ENCODE measurements at places on chromosomes 4 and X.
A peak's percentile ranks its signal among the peaks of the same experiment; 100 is the strongest.

- no peak for DNase-seq
These were observed 6.0 kb downstream of the GAGE10 start for GRCh38 chrX:49309401-49309981.

DNA sequence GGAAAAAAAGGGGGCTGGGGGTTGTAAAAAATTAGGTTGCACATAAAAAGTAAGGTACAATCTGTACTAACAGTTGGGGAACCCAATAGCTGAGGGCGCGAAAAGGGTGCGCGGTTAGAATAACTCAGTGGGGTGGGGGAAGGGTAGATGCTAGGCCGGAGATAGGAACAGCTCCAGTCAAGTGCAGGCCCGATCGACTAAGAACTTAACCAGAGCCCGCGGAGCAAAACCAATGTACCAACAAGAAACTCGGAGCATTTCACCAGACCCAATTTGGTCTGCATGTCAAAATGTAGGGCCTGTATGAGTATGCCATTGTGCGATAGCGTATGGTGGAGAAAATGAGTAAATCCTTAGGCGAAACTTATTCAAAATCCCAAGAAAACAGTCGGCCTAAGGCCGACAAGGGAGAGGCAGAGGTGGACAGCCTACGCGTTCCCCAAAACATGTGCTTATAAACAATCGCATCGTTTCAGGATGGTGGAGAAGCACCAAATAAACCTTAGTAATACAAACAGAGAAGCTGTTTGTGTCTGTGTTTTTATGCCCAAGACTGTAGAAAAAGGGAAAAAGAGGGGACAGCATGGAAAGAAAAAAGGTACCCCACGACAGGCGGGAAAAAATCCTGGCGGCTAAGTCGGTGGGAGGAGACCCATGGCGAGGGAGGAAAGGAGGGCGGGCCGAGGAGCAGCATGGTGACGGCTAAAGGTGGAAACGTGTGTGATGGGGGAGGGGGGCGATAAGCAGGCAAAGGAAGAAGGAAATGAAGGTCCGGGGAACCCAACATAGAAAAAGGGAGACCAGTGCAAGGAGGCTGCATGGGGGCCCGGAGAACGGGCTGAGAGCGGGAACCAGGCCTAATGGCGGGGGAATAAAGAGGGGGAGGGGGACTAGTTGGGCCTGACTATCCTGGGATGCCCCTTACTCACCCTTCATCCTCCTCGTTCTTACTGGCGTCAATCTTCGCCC lies 990 bp downstream of the HNRNPD start:
- peak; percentile 54 for DNase-seq

- DNase-seq: no peak
These were observed 18.7 kb downstream of the FAM184B start for GRCh38 chr4:17762726-17763125.

DNA sequence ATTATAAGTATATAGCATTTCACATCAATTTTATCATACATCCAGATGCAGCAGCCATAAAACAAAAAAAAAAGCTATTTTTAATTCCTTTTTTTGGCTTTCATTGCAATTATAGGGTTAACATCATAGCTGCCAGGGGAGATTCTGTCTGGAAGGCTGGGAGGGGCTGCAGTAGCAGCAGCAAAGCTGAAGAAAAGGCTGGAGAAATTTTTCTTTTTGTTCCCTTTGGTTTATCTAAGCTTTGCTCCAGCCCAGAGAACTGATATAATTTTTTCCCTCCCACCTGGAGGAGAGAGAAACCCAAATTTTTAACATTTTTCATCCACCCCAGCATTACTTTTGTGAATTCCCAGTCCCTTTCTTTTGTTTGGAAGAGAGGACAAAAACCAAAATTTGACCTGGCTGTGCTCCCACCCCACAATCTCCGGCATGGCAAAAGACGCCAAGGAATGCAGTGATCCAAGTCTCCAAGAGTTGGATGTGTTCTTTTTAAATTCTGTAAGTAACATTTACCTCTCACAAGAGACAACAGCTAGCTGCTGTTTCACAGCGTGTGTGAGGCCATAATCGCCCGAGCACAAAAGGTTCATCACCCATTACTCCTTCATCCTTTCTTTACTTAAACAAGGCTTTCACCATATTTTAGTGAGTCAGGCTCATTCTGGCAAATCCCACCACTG lies 25.1 kb upstream of the FAM156A start:
- no peak for DNase-seq

DNA sequence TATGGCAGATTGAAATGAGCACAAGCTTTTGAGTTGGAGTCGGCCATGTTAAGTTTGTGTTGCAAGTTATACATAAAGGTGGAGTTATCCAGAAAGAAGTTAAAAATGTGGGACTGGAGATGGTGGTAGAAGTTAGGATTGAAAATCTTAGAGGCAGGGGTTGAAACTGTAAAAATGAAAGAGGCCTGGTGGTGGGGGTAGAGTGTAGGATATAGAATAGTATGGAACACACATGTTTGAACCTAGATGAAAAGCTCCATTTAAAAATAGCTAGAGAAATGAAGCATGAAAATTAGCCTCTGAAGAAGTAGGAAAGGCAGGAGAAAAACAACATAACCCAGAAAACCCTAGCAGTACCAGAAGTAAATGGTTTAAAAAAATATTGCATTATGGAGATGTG lies 131.8 kb upstream of the ENPEP start:
- DNase-seq: no peak

- DNase-seq: no peak
These were observed 22.9 kb downstream of the ELF2 start for GRCh38 chr4:139154134-139154421.

DNA sequence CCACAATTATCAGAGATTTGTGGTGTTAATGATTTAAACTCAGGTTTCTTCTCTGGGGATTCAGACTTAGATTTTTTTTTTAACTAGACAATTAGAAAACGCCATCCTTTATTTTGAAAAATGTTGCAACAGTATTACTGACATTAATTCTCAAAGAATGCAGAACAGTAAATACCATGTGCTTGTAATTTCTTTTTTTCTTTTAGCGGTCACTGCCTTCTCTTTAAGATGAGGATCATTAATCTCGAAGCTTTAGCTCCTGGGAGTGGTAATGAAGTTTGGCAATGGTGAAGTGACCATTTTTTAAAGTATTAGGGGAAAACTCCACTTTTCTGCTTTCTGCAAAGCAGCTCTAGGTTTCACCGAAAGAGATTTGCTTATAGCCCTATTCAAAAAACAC lies 164.0 kb upstream of the MBNL3 start:
- no peak for DNase-seq

- DNase-seq: no peak
These were observed 15.8 kb upstream of the ACE2 start for GRCh38 chrX:15616531-15616930.

- peak; percentile 38 for DNase-seq
These were observed 18.8 kb downstream of the PPP4R3C start for GRCh38 chrX:27444093-27444908.

- DNase-seq: no peak
These were observed 353.4 kb upstream of the TACR3 start for GRCh38 chr4:104073229-104073628.

DNA sequence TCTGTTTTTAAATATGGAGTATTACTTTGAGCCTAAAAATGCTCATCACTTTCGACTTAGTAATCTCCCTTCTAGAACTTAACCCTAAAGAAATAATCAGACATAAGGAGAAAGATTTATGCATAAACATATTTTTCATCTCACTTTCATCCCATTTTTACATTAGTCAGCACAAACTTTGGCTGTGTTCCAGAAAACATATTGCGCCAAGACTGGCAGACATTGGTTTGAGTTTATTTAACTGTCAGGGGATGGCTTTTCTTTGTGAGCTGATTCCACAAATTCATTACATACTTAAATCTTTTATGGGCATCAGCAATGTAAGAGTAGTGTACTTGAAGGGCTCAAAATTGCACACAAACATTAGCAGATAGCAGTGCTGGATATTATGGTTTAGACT lies 23.7 kb downstream of the MAOA start:
- DNase-seq: no peak

- DNase-seq: no peak
These were observed 17.0 kb upstream of the HPF1 start for GRCh38 chr4:169774466-169775445.

DNA sequence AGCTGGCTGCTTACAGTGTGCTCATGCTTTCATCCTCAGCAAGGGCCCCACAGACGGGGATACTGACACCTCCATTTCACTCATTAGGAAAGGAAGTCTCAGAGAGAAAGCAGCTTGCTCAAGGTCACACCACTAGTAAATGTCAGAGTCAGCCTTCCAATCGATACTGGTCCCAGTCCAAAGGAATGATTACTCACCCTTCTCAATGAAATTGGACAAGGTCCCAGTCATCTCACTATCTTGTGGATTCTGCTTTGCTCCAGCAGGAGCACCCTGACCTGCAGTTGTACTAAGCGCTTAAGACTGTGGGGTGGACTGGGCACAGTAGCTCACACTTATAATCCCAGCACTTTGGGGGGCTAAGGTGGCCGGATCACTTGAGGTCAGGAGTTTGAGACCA lies 132.2 kb upstream of the SLC34A2 start:
- no peak for DNase-seq

DNA sequence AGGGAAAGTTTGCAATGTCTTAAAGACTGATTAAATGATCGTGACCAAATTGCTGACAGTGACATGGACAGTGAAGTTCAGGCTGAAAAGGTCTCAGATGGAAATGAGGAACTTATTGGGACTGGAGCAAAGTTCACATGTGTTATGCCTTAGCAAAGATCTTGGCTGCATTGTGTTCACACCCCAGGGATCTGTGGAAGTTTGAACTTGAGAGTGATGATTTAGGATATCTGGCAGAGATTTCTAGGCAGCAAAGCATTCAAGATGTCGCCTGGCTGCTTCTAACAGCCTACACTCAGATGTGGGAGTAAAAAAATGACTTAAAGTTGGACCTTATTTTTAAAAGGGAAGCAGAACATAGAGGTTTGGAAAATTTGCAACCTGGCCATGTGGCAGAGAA lies 21.4 kb downstream of the SCARB2 start:
- DNase-seq: no peak

DNA sequence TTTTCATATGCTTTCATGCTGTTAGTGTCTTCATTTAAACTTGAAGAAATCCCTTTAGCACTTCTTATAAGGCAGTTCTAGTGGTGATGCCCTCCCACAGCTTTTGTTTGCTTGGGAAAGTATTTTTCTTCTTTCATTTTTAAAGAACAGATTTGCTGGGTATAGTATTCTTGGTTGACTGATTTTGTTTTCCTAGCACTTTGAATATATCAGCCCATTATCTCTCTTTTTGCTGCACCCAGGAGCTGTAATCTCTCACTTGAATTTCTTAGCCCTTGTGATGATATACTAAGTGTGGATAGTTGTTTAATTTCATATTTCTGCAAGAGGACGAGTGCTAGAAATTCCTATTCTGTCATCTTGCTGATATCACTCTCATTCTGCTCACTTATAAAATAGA lies 283.7 kb downstream of the GPAT3 start:
- no peak for DNase-seq

GRCh38 chr4:742742-743311 lies 37.2 kb downstream of the PCGF3 start:
- DNase-seq: peak; percentile 79

DNA sequence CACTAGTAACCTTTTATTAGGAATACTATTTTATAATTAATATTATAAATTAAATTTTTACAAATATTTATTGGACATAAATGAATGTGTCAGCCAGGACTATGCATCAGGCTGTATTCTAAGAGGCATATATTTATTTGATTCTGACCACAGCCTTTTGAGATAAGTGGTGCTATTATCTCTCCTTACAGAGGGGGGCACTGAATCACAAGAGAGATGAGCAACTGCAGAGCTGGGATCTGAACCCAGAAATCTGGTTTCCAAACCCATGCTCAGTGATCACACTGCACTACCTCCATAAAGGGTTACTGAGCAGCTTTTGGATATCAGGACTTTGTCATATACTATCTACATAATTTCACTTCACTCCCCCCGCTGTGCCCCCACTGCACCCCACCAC lies 322.0 kb downstream of the TMA16 start:
- no peak for DNase-seq

- no peak for DNase-seq
These were observed 29.0 kb downstream of the NOP14 start for GRCh38 chr4:2934077-2934812.

GRCh38 chr4:151331276-151332042 lies 6.1 kb upstream of the SH3D19 start:
- DNase-seq: no peak

DNA sequence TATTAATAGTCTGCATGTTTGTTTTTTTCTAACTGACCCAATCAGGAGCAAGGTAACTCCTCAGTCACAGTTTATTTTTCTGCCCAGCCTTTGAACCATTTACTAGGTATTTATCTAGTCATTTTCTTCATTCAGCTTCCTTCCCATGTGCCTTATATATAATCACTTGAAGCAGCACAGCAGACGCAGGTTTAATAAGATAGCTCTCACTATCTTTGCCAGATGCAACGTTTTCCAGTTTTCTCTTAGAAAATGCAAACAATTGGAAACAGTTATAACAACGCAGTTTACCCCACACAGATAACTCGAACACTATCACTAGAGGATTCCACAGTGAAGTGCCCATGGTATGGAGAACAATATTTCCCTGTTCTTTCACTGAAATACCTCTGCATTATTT lies 56.4 kb upstream of the NFKB1 start:
- DNase-seq: no peak

GRCh38 chrX:71439420-71439819 lies 73.3 kb downstream of the TAF1 start:
- DNase-seq: no peak
